SJCRH30 (cell line): ENCODE measurements at places on chromosomes 4 and X. TPM values are rescaled to one million over a fixed set of nuclear protein-coding genes. Genes with fewer than 3 reads are reported as not detected.

Gene ZNF718
- 10.1 and 12.0 TPM in 2 replicates for total RNA-seq

Gene TACR3
- total RNA-seq = 5.3 and 5.9 TPM in 2 replicates

Gene PAGE4
- total RNA-seq = not detected in 2 replicates

Gene KIF4A
- 60.9 and 63.1 TPM in 2 replicates for total RNA-seq

Gene ADAMTS3
- total RNA-seq = 6.7 and 8.2 TPM in 2 replicates

Gene CT45A9
- total RNA-seq = not detected in 2 replicates

Gene CYTL1
- total RNA-seq = 6.6 and 8.1 TPM in 2 replicates

Gene ERAS
- total RNA-seq = not detected in 2 replicates

Gene FAM149A
- total RNA-seq = 0.13 and 0.53 TPM in 2 replicates

Gene FAM114A1
- 53.3 and 55.9 TPM in 2 replicates for total RNA-seq

Gene MAGEA2B
- 2.2 and 4.7 TPM in 2 replicates for total RNA-seq

Gene YTHDC1
- total RNA-seq = 85.3 and 99.6 TPM in 2 replicates

Gene IBSP
- not detected in 2 replicates for total RNA-seq

Gene XPNPEP2
- total RNA-seq = 0.14 and 0.25 TPM in 2 replicates

Gene ATP1B4
- total RNA-seq = not detected in 2 replicates

Gene MID1
- 34.5 and 38.4 TPM in 2 replicates for total RNA-seq

Gene PDLIM3
- 137 and 144 TPM in 2 replicates for total RNA-seq

Gene ASB5
- 6.4 and 7.3 TPM in 2 replicates for total RNA-seq

Gene RTL3
- total RNA-seq = 0.05 TPM in 1 of 2 replicates, not detected in the other

Gene TNIP3
- 0.16 TPM in 1 of 2 replicates, not detected in the other for total RNA-seq

Gene CFP
- 0.08 and 0.32 TPM in 2 replicates for total RNA-seq

Gene CNKSR2
- 24.7 and 33.0 TPM in 2 replicates for total RNA-seq

Gene PNMA5
- not detected in 2 replicates for total RNA-seq

Gene FOXR2
- not detected in 2 replicates for total RNA-seq

Gene SASH3
- total RNA-seq = 0.05 TPM in 1 of 2 replicates, not detected in the other

Gene BRCC3
- 16.6 and 17.5 TPM in 2 replicates for total RNA-seq

Gene ARHGAP6
- total RNA-seq = 31.1 and 34.5 TPM in 2 replicates

Gene MAGEB10
- total RNA-seq = not detected in 2 replicates

Gene PPEF2
- total RNA-seq = not detected in 2 replicates

Gene S100G
- total RNA-seq = not detected in 2 replicates

Gene MAP9
- 4.1 and 5.0 TPM in 2 replicates for total RNA-seq

Gene UGT2B17
- not detected in 2 replicates for total RNA-seq

Gene TEX13C
- 0.02 TPM in 1 of 2 replicates, not detected in the other for total RNA-seq
